SHP77 (cell line): ENCODE measurements at places on chromosomes 11 and 22.
A peak's percentile ranks its signal among the peaks of the same experiment; 100 is the strongest.

GRCh38 chr11:30583476-30584280 lies 2.5 kb downstream of the MPPED2 start:
- no peak for DNase-seq

DNA sequence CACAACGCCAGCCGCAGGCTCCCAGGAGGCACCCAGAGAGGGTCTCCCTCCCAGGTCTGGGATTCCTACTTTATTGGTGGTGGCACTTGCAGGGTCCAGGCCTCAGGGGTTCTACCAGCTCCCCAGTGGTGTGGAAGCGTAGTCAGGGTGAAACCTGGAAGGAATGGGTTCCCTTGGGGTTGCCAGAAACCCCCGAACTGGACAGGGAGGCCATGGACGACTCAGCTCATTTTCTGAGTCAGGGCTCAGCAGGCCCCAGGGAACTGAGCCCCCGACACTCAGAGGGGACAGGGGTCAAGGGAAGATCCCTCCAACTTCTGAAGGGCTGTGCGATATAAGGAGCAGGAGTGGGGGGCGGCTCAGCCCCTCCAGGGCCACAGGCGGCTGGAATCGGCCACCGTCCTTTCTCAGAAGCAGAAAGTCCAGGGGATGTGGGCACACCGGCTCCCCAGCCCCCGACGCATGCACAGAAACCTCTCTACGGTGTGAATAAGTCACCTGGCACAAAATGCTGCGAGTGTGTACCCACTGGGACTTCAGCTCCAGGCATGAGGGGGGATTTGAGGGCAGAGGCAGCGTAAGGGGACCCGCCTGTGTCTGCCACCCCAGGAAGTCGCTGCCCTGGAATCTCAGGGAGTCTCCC lies 25.1 kb downstream of the MRGPRG start:
- DNase-seq = no peak

- DNase-seq = no peak
Measured at GRCh38 chr11:79055856-79056631, 384.8 kb downstream of the TENM4 start.

GRCh38 chr22:37893583-37893983 lies 12.5 kb upstream of the MICALL1 start:
- no peak for DNase-seq

DNA sequence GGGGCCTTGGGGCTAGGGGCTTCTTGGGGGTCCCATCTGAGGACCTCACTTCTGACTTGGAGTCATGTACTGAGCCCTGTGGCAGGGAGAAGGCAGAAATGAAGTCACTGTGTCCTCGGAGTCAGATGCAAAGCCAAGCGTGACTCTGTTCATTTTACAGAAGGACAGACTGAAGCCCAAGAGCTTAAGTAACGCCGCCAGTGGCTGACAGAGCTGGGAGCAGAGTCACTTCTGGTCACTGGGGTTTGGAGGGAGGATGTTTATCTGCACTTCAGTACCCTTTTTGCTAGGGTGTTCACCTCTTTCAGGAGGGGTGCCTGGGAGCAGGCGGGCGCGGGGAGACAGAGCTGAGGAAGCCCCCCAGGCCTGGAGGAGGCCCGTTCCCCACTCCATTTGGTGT lies 10.7 kb downstream of the CD6 start:
- DNase-seq = no peak

GRCh38 chr11:61616434-61616833 lies 35.6 kb upstream of the SYT7 start:
- DNase-seq = no peak

GRCh38 chr11:117725048-117725734 lies 71.8 kb downstream of the DSCAML1 start:
- peak; percentile 32 for DNase-seq

GRCh38 chr11:11407065-11407762 lies 54.2 kb upstream of the CSNK2A3 start:
- DNase-seq = peak; percentile 21
